Psoas muscle (tissue), 8 donors: ENCODE measurements at places on chromosomes 4 and X. TPM values are rescaled to one million over a fixed set of nuclear protein-coding genes. Genes with fewer than 3 reads are reported as not detected.
A peak's percentile ranks its signal among the peaks of the same experiment; 100 is the strongest.

Gene MTTP
- 0.54 TPM for total RNA-seq

Gene MAGEA12
- not detected for total RNA-seq

Gene MGAT4D
- total RNA-seq, result not detected

Gene VCX3A
- not detected for total RNA-seq

Gene PPEF2
- total RNA-seq, result not detected

DNA sequence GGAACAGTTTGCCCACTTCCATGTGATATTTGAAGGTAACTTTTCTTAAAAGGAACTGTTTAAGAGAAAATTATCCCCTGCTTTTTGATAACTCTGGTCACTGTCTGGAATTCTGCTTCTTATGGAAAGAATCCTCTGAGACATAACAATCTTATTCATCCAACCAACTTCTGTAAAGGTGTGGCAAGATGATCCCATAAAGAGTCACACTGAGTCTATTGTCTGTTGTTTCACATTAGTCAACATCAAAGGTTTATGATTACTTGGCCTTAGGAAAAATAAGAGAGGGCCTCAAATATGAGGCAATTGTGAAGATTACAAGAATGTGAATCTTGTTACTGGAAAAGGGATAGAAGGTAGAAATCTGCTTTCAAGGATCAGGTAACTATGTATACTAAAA lies 88.0 kb upstream of the MAGEB18 start:
- no peaks in the 10 kb centered on the region for H3K4me1 ChIP-seq
- no peaks in the 10 kb centered on the region for H3K27me3 ChIP-seq
- no peak for DNase-seq
- no peak overlapping the region for H3K27ac ChIP-seq

- H3K36me3 ChIP-seq, result no peaks in the 10 kb centered on the region
- no peak overlapping the region for H3K4me3 ChIP-seq
- no peaks in the 10 kb centered on the region for H3K27me3 ChIP-seq
- H3K27ac ChIP-seq, result no peak overlapping the region
- no peaks in the 10 kb centered on the region for H3K4me1 ChIP-seq
- DNase-seq, result no peak
Measured at GRCh38 chr4:12902735-12903134, 581.4 kb downstream of the RAB28 start.

DNA sequence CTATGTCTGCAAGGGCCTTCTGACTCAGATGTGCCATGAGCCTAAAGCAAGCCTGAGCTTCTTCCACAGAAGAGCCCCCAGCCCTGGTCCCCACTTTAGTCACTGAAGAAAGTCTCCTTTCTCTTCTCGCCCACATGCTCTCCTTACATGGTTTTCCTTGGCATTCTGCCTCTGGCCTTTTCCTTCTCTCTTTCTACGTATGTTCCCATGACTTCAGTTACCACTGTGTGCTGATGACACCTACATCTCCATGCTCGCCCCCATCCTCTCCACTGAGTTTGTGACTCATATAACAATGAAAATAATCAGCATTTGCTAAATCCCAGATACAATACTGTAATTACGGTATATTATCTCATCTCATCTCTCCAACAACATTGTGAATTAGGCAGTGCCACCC lies 149.3 kb downstream of the AMMECR1 start:
- no peak overlapping the region for H3K4me3 ChIP-seq
- no peak overlapping the region for H3K27ac ChIP-seq
- H3K36me3 ChIP-seq, result peaks cover 7% of the 10 kb centered on the region
- H3K27me3 ChIP-seq, result no peaks in the 10 kb centered on the region
- no peak for DNase-seq
- peaks cover 3% of the 10 kb centered on the region for H3K4me1 ChIP-seq

DNA sequence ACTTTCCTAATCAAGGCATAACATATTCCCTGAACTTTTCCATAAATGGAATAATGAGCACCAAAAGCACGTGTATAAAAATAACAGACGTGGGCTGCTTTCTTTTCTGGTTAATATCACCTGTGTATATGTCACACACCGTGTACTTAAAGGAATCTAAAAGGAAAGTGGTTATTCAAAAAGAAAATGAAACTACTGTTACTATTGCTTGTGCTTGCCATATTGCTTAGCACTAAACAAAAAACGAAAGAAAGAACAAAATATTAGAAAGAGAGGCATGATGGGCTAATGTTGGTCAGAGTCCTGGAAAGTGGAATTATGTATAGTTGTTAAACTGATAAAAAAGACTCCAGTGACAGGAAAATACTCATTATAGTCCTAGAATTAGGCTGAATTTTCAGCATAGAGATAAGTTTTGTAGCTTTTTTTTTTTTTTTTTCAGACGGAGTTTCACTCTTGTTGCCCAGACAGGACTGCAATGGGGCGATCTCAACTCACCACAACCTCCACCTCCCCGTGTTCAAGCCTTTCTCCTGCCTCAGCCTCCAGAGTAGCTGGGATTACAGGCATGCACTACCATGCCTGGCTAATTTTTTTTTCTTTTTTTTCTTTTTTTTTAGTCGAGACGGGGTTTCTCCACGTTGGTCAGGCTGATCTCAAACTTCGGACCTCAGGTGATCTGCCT lies 123.2 kb downstream of the PABPC4L start:
- DNase-seq, result no peak
- H3K4me3 ChIP-seq, result no peak overlapping the region
- H3K27ac ChIP-seq, result no peak overlapping the region
- H3K27me3 ChIP-seq, result no peaks in the 10 kb centered on the region
- H3K4me1 ChIP-seq, result no peaks in the 10 kb centered on the region

- DNase-seq, result no peak
- no peak overlapping the region for H3K4me3 ChIP-seq
- H3K27ac ChIP-seq, result no peak overlapping the region
- H3K36me3 ChIP-seq, result no peaks in the 10 kb centered on the region
- no peaks in the 10 kb centered on the region for H3K27me3 ChIP-seq
- H3K4me1 ChIP-seq, result no peaks in the 10 kb centered on the region
Measured at GRCh38 chr4:164892018-164892417, 15.0 kb downstream of the APELA start.

GRCh38 chrX:3651277-3651676 lies 62.2 kb downstream of the PRKX start:
- H3K27me3 ChIP-seq, result no peaks in the 10 kb centered on the region
- no peaks in the 10 kb centered on the region for H3K36me3 ChIP-seq

- no peak overlapping the region for H3K27ac ChIP-seq
- H3K4me1 ChIP-seq, result no peaks in the 10 kb centered on the region
- H3K4me3 ChIP-seq, result no peak overlapping the region
Measured at GRCh38 chr4:155887045-155887444, 16.5 kb upstream of the TDO2 start.

GRCh38 chrX:104195013-104195412 lies 28.8 kb downstream of the FAM199X start:
- no peak overlapping the region for H3K27ac ChIP-seq
- H3K4me1 ChIP-seq, result no peaks in the 10 kb centered on the region
- no peak overlapping the region for H3K4me3 ChIP-seq
- DNase-seq, result no peak
- H3K27me3 ChIP-seq, result no peaks in the 10 kb centered on the region

DNA sequence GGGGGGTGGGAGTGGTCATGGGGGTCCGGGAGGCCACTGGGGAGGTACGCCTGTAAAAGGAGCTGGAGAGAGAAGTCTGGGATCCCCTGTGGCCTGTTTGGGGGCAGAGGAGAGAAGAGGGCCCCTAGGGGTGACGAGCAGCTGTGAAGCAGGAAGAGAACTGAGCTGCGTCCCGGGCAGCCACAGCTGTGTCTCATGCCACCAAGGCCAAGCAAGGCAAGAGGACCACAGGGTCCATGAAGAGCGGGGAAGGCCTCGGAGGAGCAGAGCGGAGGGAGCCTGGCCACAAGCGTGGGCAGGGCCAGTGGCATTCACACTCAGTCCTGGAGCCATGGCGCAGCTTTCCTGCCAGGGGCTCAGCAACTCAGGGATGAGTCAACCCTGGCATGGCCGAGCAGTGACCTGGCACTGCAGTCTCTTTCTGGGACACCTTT lies 13.6 kb upstream of the NAT8L start:
- H3K27me3 ChIP-seq, result peaks cover 15% of the 10 kb centered on the region
- peak; percentile 54 for DNase-seq
- H3K4me3 ChIP-seq, result no peak overlapping the region
- peak overlapping the region; percentile 50 for H3K27ac ChIP-seq
- no peaks in the 10 kb centered on the region for H3K36me3 ChIP-seq
